GM23248 (cell line): ENCODE measurements at places on chromosomes 12 and 14.
A peak's percentile ranks its signal among the peaks of the same experiment; 100 is the strongest.

DNA sequence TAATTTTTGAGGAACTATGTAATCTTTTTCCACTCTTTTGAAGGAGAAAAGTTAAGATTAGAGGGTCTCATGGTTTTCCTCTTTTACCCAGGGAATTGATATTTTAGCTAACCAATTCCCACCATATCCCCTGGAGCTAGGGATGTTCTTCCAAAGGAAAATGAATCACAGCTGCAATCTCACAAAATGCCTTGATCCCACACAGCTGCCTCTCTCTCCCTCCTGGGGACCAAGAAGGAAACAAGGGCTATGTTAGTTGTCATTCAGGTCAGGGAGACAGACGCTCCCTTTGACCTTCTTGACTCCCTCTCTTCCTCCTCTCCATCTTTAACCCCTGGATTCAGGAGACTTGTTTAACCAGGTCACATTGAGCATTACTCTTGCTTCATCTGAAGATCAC lies 9.5 kb downstream of the DCN start:
- no peak overlapping the region for H3K27ac ChIP-seq
- peaks cover 38% of the 10 kb centered on the region for H3K4me1 ChIP-seq
- H3K4me3 ChIP-seq = no peak overlapping the region
- no peaks in the 10 kb centered on the region for H3K27me3 ChIP-seq
- no peak for DNase-seq

GRCh38 chr12:100867639-100868393 lies 73.2 kb downstream of the ANO4 start:
- no peaks in the 10 kb centered on the region for H3K27me3 ChIP-seq
- no peak overlapping the region for H3K4me3 ChIP-seq
- peaks cover 14% of the 10 kb centered on the region for H3K4me1 ChIP-seq
- no peak for DNase-seq

DNA sequence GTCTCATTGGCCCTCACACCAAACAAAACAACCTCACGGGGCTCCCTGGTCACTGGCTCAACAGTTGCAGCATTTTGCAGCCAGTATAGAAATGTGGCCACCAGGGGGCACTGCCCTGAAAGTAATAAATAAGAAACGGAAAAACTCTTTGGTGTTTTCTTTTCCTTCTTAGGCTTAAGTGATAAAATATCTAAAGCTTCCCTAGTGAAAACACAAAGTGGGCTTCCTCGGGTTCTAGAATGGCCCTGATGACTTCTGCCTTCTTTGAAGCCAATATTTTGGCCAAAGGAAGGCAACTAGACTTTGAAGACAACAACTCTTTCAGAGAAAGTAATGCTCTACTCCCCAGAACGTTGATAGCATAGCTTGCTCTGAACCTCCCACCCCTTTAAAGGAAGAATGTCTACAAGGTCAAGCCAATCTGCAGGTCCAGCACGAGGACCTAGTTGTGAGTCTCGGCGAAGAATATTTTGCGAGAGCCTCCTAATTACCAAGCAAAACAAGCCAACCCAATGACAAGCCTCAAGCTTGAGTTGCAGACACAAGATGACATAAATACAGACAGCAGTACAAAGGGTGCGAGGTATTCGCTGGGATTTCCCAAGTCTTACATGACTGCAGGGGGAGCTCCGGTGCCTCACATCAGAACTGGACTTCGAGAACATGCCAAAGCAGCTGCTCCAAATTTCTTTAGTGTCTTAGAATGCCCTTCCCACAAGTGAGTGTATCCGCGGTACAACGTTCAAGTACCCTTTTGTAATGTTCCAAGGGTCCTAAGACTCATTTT lies 2.6 kb downstream of the ITPK1 start:
- no peaks in the 10 kb centered on the region for H3K36me3 ChIP-seq
- DNase-seq = peak; percentile 89
- peaks cover 14% of the 10 kb centered on the region for H3K4me1 ChIP-seq
- H3K4me3 ChIP-seq = peak overlapping the region; percentile 84

GRCh38 chr12:86226481-86226880 lies 29.7 kb downstream of the MGAT4C start:
- H3K27ac ChIP-seq = no peak overlapping the region
- no peak for DNase-seq
- no peaks in the 10 kb centered on the region for H3K36me3 ChIP-seq
- H3K4me3 ChIP-seq = no peak overlapping the region
- no peaks in the 10 kb centered on the region for H3K4me1 ChIP-seq

DNA sequence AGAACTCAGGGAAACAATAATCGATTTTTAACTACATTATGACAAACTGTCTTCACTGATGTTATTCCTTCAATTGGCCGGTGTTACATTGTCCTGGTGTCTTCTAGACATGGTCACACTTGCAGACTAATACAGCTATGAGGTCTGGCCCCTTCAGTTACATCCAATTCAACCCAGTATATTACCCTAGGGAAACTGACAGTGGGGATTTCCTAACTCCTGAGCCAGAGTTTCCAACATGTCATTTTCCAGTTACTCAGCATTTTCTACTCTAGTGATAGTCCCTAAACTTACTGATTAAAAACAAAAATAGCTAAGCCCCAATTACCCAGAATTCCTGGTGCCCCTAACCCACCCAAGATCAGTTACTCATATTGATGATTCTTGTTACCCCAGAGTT lies 21.1 kb downstream of the IFNG start:
- no peak overlapping the region for H3K27ac ChIP-seq
- no peak for DNase-seq
- no peaks in the 10 kb centered on the region for H3K4me1 ChIP-seq
- no peaks in the 10 kb centered on the region for H3K36me3 ChIP-seq
- H3K27me3 ChIP-seq = peaks cover 21% of the 10 kb centered on the region

- no peaks in the 10 kb centered on the region for H3K36me3 ChIP-seq
- DNase-seq = no peak
- H3K27me3 ChIP-seq = no peaks in the 10 kb centered on the region
- no peak overlapping the region for H3K27ac ChIP-seq
- 0 out of 2 replicates have a peak, but pooled peaks cover 4% of the 10 kb centered on the region for H3K4me1 ChIP-seq
Measured at GRCh38 chr12:19211802-19212201, 82.3 kb downstream of the PLEKHA5 start.

- H3K4me3 ChIP-seq = no peak overlapping the region
- H3K27me3 ChIP-seq = no peaks in the 10 kb centered on the region
- H3K27ac ChIP-seq = no peak overlapping the region
- H3K4me1 ChIP-seq = peaks cover 19% of the 10 kb centered on the region
- H3K36me3 ChIP-seq = no peaks in the 10 kb centered on the region
Measured at GRCh38 chr12:67694306-67694900, 45.9 kb downstream of the DYRK2 start.

DNA sequence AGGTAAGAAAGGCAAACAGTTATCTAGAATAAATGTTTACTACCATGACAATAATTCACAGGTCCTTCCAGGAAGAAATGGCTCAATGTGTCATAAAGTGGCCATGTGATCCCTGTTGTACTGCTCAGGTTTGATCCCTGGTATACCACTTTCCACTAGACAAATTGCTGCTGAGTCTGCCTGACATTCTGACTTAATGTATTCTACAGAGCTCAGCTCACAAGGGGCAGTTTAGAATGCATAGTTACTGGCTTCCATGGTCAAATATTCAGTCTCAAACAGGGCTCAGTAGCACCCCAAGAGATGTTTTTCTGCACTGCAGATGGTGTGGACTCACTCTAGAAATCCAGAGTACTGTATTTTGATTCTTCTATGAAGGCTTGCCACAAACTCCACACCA lies 21.8 kb downstream of the TSHR start:
- H3K4me3 ChIP-seq = no peak overlapping the region
- 0 out of 2 replicates have a peak, but pooled peaks cover 7% of the 10 kb centered on the region for H3K4me1 ChIP-seq
- no peaks in the 10 kb centered on the region for H3K36me3 ChIP-seq
- DNase-seq = no peak

DNA sequence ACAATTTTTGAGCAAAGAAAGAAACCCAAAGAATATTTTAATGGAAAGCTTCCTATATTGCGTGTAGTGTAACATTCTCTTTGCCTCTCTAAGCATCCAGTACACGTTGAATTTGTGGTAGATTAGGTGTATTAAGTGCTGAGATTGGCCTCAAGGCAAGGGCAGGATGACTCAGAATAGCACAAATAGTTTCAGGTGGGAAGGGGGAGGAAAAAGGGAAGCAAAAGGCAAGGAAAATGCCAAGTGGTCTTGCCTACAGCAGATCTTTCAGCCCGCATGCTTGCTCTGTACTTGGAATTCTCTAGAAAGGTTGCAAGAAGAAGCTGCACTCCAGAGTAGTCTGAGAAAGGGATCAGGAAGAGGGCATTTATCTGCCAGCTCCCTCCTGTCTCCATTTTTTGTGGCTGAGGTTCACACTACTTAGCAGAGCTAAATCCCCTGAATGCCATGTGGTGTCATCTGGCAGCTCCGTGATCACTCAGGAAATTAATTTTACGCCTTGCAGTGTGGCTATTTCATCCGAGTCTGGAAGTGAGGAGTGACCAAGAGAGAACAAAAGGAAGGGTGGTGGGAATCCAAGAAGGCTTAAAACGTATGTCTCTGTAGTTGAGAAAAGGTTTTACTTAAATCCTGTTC lies 28.5 kb downstream of the CDKN1B start:
- H3K4me3 ChIP-seq = no peak overlapping the region
- no peaks in the 10 kb centered on the region for H3K36me3 ChIP-seq
- no peaks in the 10 kb centered on the region for H3K27me3 ChIP-seq
- H3K4me1 ChIP-seq = peaks cover 10% of the 10 kb centered on the region; the same call in 1 of the 2 replicates

DNA sequence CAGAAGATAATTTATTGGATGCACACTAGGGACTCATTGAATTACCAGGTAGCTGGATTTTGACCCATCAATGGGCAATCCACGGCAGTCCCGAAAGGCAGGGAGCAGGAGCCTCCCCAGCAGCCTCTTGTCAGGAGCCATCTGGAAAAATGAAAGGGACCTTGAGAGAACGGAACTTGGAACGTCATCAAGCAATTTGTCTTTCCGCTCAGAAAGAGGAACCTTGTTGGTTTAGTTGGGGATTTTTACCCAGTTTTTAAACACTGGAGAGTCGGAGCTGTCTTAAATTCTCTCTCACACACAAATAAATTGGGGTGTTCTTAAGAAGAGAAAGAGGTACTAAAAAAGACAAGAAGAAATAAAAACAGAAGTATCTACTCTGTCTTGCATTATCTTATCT lies 1351.7 kb upstream of the TMEM132C start:
- no peaks in the 10 kb centered on the region for H3K36me3 ChIP-seq
- H3K4me1 ChIP-seq = no peaks in the 10 kb centered on the region
- no peak overlapping the region for H3K27ac ChIP-seq
- H3K27me3 ChIP-seq = no peaks in the 10 kb centered on the region

DNA sequence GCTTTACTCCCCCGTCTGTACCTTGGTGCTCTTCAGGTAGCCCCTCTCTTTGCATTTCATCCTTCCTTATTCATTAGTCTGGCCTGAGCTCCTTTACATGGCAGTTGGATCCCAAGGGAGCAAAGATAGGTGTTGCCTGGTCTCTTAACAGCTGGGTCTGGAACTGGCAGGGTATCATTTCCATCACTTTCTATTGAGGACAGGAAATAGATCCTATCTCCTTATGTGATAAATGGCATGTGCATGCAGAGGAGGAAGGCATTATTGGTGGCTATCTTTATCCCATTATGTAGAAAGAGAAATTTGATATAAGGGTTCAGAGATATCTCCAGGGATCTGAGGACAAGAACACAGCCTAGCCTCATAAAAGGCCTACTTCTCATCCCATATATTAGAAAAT lies 54.6 kb upstream of the OAS1 start:
- no peak for DNase-seq
- no peak overlapping the region for H3K4me3 ChIP-seq
- no peak overlapping the region for H3K27ac ChIP-seq
- H3K36me3 ChIP-seq = no peaks in the 10 kb centered on the region
- H3K27me3 ChIP-seq = no peaks in the 10 kb centered on the region; the same call in 1 of the 2 replicates

DNA sequence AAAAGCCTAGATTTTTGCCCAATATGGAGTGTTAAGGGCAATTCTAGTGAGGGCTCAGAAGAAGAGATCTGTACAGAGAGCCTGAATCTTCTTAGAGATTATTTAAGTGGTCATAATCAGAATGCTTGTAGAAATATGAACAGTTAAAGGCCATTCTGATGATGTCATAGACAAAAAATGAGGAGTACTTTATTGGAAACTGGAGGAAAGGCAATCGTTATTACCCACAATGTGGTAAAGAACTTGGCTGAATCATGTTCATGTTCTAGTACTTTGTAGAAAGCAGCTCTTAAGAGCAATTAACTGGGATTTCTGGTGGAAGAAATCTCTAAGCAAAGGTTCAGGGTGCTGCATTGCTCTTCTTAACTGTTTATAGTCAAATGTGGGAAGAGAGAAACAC lies 36.4 kb upstream of the SYT10 start:
- H3K36me3 ChIP-seq = no peaks in the 10 kb centered on the region
- H3K27me3 ChIP-seq = no peaks in the 10 kb centered on the region
- no peaks in the 10 kb centered on the region for H3K4me1 ChIP-seq
- H3K4me3 ChIP-seq = no peak overlapping the region
- DNase-seq = no peak

DNA sequence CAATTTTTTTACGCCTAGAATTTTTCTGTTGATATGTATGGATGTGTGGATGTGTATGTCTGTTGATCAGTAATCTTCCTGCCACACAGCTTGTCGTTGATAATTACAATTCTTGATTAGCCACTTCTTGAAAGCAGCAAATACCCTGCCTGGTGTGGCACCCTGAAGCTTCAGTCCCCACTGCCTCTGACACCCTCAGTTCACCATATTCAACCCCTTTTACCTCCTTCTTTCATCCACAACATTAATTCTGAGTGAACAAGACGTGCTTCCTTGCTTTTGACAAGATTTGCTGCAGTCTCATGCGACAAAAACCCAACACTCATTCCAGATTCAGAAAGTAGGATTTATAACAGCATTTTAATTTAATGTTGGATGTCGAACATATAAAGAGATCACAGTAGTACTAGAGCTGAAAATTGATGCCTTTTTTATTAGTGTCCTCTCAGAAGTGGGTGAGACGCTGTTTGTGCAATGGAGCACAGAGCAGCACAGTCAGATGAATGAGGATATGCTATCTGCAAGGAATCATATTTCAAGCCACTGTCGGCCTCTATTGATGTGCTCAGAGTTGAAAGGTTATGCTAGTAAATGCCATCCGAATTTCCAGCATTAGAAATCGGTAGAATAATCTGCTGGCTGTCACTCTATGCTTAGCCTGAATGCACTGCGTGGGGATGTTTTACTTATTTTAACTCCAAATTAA lies 383.7 kb downstream of the EGLN3 start:
- no peak overlapping the region for H3K27ac ChIP-seq
- no peak overlapping the region for H3K4me3 ChIP-seq
- DNase-seq = no peak
- peaks cover 42% of the 10 kb centered on the region for H3K4me1 ChIP-seq
- H3K27me3 ChIP-seq = no peaks in the 10 kb centered on the region
